ENCODE measurements at places on chromosomes 7 and 10.

- DNase-seq = no peak
Observed at GRCh38 chr10:29595636-29596225, 39.0 kb downstream of the SVIL start.

- DNase-seq = no peak
Observed at GRCh38 chr7:105003872-105004510, 10.0 kb upstream of the KMT2E start.

GRCh38 chr7:128178611-128179010, 62.5 kb upstream of the LEP start:
- no peak for DNase-seq

- peak; percentile 5 for DNase-seq
Observed at GRCh38 chr10:132392811-132393694, 3.9 kb upstream of the PWWP2B start.

GRCh38 chr7:151759591-151760042, 117.3 kb downstream of the PRKAG2 start:
- DNase-seq = peak; percentile 53

DNA sequence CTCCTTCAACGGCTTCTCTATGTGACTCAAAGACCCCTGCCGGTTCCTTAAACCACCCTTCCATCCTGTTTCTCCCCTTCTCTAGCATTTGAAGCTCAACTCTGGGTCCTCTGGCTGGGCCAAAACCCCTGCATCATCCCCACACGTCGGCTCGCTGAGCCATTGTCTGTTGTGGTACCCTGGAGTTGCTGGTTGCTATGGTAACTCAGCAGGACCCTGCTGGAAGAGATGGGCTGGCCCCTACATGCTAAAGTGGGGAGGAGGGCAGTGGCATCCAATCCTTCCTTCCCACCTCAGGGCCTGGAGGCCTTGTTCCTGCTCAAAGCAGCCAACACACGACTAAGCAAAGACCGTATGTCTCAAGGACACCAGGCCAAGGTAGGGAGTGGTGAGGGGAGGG, 452.5 kb downstream of the PLXNA4 start:
- no peak for DNase-seq

DNA sequence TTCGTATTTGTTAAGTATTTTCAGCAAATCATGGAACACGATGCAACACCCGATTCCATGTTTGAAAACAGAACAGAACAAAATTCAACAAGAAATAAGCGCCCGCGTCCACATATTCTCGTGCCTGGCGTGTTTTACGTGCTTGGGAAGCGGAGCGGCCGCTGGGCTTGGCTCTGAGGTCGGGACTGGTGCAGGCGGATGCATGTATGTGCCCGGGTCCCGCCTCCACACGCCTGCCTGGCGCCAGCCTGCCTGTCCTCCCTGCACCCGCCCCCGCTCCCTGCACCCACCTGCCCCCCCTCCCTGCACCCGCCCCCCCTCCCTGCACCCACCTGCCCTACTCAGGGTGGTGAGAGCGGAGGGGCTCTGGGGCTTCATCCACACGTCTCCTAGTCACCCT, 454.5 kb downstream of the DNAJB6 start:
- DNase-seq = no peak

DNA sequence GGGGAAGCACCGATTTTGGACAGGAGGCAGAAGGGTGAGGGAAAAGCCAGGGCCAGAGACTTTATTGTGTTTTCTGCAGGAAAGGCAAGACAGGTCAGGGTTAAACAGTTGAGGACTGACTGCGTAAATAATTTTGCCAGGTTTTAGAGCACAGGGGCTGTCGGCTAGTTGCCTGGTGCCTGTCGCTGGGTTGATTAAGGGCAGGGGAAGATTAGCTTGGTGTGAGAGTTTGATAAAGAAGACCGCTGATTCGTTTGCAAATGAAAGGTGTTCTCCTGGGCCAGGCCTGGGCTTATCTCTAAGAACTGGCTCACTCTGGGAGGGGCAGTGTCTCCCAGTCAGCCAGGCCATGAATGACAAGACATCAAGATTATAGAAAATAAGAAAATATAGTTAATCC, 75.6 kb downstream of the SLC37A3 start:
- no peak for DNase-seq

DNA sequence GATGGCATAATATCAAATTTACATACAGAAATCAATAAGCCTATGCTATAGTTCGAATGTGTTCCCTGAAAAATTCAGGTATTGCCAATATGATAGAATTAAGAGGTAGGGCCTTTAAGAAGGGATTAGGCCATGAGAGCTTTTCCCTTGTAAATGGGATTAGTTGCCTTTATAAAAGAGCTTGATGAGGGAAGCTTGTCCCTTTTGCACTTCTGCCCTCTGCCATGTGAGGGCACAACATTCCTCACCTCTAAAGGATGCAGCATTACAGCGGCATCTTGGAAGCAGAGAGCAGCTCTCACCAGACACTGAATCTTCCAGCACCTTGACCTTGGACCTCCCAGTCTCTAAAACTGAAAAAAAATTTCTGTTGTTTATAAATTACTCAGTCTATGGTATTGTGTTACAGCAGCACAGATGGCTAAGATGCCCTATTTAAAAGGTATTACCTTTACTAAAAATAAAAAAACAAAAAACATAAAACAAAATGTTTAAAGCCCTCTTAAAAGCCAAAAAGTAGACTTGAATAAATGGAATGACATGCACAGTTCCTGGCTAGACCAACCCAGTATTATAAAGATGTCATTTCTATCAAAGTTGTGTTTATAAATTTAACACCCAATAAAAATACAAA, 909.6 kb downstream of the REEP3 start:
- peak; percentile 14 for DNase-seq

DNA sequence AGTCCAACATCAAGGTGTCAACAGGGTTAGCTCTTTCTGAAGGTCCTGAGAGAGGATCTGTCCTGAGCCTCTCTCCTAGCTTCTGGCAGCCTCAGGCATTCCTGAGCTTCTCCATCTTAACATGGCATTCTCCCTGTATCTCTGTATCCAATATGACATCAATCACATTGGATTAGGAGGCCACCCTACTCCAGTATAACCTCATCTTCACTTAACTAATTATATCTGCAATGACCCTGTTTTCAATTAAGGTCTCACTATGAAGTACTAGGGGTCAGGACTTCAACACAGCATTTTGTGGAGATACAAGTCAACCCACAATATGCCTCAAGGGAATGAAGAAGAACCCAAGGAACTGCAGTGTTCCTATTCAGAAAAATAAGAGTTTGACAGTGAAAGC, 133.8 kb downstream of the RELN start:
- DNase-seq = no peak

DNA sequence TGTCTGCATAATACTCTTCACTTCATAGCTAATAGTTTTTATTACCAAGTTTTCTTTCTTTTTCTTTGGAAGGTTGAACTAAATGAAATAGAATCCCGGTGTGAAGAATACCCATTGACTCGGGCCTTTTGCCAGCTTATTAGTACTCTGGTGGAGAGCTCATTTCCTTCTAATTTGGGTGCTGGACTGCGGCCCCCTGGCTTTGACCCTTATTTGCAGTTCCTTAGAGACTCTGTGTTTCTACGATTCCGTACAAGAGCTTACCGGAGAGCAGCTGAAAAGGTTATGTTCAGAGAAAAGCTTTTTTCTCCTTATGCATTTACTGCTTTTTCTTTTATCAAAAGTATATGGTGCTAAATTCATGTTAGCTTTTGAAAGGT, 40.2 kb downstream of the NUP205 start:
- DNase-seq = no peak

GRCh38 chr7:9796241-9796640, 1177.4 kb upstream of the PHF14 start:
- no peak for DNase-seq

DNA sequence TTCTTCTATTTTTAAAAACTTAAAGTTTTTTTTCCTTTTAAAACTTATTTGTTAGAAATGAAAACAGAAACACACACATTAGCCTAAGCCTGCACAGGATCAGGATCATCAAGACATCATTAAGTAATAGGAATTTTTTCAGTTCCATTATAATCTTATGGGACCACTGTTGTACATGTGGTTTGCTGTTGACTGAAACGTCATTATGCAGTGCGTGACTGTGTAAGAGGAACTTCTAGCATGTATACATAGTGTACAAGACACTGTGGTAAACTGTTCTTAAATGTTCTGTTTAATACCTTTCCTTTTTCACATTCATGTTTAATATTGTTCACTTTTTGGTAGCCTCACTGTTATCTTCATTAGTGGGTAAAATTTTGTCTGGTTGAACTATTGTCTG, 12.1 kb downstream of the ENTPD7 start:
- no peak for DNase-seq

DNA sequence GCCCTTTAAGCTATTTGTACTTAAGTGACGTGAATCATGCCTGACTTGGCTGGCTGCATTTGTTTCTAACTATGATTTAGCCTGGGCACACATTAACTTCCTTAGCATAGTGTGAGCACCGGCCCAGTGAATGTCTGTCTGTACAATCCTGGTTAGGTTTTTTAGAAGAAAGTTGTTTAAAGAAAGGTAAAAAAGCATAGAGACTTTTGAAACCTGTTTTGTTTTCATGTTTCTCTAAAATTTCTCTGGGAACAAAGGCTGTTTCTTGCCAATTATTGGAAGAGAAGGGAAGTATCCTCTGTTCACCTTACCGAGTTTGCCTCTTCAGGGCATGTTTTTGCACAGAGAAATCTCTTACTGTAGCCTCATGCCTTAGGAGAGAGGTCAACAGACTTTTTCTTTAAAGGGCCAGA, 42.9 kb upstream of the MET start:
- peak; percentile 42 for DNase-seq

- no peak for DNase-seq
Observed at GRCh38 chr7:131970602-131971001, 414.2 kb upstream of the PODXL start.

DNA sequence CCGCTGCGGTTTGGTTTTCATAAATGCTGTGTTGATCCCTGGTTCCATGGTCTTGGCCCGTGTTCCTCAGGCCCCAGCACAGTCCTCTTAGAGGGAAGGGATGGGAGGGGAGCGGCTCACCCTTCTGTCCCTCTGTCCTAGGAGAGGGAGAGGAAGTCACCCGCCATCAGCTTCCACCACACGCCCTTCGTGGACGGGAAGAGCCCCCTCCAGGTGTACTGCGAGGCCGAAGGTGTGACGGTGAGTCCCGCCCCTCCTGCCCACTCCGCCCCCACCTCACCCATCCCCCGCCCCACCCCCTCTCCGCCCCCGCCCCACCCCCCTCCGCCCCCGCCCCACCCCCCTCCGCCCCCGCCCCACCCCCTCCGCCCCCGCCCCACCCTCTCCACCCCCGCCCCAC, 37.5 kb upstream of the DPYSL4 start:
- no peak for DNase-seq

DNA sequence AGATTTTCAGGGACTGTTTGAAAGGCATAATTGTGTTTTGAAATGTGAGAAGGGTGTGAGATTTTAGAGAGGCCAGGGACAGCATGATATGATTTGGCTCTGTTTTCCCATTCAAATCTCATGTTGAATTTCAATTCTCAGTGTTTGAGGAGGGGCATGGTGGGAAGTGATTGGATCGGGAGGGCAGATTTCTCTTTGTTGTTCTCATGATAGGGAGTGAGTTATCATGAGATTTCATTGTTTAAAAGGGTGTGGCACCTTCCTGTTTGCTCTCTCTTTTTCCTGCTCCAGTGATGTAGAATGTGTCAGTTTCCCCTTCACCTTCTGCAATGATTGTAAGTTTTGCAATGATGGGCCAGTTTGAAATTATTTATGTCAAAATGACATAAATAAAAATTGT, 113.0 kb upstream of the PCDH15 start:
- no peak for DNase-seq

DNA sequence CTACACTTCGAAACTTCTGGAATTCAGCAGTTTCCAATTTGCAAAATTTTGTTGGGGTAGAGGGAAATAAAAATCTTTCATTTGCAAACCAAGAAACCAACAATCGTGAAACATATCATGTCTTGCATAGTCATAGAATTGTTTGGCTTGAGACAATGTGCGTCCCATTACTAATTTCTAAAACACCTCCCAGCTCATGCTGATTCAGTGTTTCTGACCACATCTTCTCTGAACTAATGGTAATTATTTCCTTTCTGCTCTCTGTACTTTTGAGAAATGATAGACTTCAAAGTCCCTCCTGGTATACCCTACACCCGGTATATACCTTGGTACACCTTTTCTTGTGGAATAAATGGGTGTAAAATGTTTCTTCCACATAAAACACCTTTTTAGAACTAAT, 41.8 kb upstream of the TSPAN13 start:
- DNase-seq = no peak

DNA sequence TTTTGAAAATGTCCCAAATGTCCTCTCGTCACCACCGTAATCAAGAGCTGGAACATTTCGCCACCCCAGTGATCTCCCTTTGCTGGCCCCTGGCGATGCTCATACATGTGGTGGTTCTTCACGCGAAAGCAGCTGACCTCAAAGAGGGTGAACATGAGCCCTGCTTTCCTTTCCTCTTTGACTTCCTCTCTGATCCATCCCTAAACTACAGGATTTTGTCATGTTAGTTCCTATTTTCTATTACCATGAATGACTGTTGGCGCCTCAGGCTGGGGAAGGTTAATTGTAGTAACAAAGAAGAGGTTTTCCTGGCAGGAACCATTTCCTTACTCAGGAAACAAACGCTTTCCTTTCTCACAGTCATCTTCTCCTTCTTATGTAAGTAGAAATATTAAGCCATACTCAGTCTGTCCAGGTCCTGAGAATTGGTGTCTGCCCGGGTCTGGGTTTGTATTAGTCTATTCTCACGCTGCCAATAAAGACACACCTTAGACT, 114.5 kb downstream of the INSYN2A start:
- DNase-seq = no peak

- DNase-seq = no peak
Observed at GRCh38 chr7:30864101-30864500, 47.6 kb upstream of the AQP1 start.

DNA sequence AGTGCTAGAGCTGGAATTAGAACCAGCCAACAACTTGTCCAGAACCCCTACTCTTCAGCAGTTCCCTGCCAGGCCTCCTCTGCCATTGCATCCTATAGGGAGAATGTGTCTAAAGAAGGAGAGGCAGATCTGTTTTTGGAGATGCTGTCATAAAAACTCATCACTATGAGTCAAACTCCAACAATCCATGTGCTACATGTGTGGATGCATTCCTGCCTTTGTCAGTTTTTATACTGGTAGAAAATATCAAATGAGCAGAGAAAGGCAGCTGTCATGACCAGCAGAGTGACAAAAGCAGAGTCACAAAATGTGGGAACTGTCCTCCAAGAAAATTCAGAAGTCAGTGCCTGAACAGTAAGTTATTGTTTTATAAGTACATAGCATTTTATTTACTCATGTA, 93.0 kb downstream of the ABLIM1 start:
- no peak for DNase-seq

DNA sequence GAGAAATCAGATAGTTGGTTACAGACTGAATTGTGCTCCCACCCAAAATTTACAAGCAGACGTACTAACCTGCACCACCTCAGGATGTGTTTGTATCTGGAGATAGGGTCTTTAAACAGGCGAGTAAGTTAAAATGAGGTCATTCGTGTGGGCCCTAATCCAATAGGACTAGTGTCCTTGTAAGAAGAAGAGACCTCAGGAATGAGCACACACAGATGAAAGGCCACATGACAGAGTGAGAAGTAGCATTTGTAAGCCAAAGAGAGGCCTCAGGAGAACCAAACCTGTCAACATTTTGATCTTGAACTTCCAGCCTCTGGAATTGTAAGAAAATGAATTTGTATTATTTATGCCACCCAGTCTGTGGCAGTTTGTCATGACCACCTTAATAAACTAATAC, 149.5 kb upstream of the VWC2 start:
- no peak for DNase-seq

GRCh38 chr10:112000466-112000865, 183.1 kb downstream of the GPAM start:
- DNase-seq = no peak
